SHP77 (cell line): ENCODE measurements at places on chromosomes 3 and 15.

DNA sequence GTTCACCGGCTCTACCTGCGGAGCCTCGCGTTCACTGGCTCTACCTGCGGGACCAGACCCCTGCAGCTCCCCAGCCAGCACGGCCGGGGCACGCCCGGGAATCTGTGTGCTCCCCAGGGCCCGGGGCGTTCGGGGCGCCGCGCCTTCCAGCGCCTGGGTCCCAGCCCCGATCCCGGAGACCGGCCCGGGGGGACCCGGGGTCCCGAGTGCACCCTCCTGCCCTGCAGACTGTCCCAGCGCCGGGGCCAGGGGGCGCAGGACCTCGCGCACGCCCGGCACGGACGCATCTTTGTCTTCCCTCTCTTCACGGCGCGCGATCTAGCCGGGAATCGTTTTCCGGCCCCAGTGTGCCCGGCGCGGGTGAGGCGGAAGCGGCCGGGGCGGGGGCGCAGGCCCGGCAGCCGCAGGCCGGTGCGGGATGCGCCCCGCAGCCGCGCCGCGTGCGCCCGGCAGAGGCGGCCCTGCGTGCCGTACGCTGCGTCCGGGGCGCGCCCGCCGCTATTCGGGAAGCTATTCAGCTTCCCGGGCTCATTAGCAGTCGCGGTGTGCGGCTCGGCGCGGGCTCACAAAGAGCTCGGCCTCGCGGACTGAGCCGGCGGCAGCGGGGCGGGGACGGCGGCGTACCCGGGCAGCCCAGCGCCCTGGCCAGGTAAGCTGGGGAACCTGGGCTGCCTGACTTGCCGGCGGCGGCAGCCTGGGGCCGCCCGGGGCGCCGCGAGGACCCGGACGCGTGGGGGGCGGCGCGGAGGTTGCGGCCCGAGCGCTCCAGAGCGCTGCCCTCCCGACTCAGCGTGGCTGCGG lies at the start of gene APBA2:
Gene APBA2 (plus strand): TSS at position 345 of the 801 bp plus-strand sequence. CDS start 167,911 bp downstream, outside the sequence.
- DNase-seq = peak; percentile 18

DNA sequence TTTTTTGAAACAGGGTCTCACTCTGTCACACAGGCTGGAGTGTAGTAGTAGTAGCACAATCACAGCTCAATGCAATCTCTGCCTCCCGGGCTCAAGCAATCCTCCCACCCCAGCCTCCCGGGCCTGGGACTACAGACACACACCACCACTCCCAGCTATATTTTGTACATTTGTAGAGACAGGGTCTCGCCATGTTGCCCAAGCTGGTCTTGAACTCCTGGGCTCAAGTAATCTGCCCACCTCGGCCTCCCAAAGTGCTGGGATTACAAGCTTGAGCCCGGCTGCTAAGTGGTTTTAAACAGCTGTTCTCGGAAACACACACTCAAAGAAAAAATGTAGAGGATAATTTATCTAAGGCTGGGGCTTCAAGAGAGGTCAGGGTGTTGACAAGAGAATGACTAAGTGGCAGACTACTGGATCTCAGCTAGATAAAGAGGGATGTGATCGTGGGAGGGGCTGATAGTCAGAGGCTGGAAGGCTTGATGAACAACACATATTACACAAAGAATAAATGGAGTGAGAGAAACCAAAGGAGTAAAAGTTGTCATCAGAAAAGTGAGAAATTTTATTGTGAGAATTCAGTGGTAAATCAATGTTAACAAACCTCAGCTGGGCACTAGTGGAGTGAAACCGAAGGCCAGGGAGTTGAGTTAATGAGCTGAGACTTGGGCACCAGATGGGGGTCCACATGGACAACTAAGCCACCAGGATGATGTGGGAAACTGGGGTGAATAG lies 6.7 kb downstream of the CCR5AS start:
- DNase-seq = no peak

DNA sequence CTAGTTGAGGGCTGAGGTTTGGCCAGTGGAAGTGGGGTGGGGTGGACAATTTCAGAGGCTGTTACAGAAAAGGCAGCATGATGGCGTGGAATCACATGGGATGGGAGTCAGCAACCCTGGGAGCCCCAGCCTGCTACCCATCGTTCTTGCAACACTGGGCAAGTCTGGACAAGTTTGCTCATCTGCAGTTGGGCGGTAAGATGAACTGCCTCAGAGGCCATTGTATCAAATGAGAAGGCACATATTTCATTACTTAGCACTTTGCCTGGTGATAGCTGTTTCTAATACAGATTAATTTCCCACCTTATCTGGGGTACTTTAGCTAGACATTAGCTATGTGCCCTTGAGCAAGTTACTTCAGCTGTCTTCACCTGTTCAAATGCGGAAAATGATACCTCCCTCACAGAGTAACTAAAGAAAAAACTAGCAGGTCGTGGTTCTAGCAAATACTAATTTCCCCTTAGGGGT lies 248.9 kb downstream of the THSD4 start:
- no peak for DNase-seq

- peak; percentile 12 for DNase-seq
Measured at GRCh38 chr3:182608832-182609231, 184.5 kb upstream of the ATP11B start.

GRCh38 chr15:55254916-55255679 lies 34.5 kb downstream of the RAB27A start:
- DNase-seq = no peak

- no peak for DNase-seq
Measured at GRCh38 chr3:98513091-98513511, 9.6 kb downstream of the CLDND1 start.

DNA sequence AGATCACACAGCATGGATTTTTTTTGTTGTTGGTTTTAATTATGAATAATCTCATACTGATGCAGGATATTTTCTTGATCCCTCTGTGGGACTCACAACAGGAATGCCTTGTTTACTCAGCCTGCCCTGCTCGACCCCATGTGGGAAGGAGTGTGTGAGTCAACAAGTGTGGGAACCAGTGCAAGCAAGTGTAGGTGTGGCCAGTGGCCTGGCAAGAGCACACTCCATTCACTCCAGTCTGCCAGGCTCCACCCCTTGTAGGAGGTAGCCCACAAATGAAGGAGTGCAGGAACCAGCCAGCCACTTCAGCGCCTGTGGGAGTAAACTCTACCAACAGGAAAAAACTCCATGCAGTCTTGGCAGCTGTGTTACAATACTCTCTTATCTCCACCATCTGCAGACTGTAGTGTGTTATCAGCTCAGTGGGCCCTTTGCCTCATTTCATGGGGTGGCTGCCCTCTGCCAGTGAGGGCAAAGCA lies 393.6 kb downstream of the OTOL1 start:
- DNase-seq = peak; percentile 33

- DNase-seq = no peak
Measured at GRCh38 chr15:34161329-34161963, 48.5 kb downstream of the KATNBL1 start.

DNA sequence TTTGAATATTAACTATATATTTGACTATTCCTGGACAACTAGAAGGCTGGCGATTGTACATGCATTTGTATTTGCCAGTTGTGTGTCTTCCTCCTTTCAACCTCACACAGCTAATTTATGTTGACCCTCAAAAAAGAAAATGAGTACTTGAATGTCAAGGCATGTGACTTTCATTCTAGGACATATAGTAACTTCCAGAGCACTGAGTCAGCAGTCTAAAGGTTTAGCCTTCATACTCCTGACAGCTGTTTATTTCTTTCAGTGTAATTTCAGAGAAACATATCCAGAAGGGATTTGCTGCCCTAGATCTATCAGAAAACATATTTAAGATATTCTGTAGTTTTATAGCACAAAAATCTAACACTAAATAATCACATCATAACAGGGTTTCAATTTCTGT lies 74.6 kb upstream of the GOLGA8J start:
- DNase-seq = no peak

DNA sequence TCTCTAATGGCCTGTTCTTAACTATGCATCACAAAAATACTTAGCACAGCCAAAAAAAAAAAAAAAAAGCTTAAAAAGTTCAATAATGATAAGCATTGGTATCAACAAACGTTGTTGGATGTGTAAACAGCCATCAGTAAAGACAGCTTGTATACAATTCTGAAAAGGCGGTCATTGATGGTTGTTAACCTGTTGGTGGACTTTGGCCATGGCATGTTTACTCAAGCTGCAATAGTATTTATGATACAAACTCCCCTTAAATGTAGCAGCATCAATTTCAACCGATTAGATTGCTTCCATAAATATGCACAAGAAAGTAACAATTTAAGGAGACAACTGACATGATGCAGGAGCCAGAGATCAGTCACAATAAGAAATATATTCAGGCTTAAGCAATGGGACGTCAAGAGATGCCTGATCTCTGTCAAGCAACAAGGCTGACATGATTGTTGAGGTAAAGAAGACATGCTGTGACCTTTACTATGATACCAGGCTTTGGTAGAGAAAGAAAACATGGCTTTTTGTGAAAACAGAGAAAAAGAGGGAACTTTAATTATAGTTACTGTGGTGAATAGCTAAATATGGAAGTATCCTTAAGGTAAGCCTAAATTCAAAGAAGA lies 14.2 kb upstream of the SLC7A14 start:
- DNase-seq = no peak

GRCh38 chr3:17059989-17060550 lies 175.3 kb downstream of the PLCL2 start:
- no peak for DNase-seq

DNA sequence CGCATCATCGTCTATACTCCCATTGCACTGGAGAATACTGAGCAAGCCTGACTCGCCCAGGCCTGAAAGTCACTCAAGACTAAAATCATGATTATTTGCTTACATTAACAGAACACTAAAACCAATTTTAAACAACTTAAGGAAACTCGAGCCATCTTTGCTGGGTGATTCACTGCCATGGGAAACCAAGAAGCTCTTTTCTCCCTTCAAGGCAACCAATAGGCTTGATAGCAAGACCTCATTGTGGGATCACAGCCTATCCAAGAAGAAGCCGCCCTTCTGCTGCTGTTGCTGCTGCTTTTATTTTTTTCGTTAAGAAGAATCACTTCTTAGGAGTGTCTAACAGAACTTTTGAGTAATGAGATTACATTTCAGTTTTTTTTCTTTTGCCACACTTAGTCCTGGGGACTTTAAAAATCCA lies 479.4 kb downstream of the FOXP1 start:
- DNase-seq = no peak

DNA sequence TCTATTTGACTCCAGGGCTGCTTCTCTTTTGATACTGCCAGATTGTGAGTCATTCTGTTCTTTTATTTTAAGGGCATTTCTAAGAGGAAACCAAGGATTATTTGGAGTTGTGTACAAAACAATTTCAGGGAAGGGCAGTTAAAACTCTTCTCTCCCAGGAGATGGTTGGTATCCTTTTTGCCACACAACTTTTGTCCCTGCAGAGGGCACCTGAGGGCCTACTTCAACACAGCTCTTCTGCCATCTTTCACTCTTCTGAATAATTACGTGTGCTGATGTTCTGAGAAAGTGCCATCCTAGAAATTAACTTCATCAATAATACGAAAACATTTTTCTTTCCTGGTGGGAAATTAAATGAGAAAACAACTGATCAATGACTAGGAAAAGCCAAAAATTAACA lies 75.7 kb upstream of the GADL1 start:
- DNase-seq = no peak

DNA sequence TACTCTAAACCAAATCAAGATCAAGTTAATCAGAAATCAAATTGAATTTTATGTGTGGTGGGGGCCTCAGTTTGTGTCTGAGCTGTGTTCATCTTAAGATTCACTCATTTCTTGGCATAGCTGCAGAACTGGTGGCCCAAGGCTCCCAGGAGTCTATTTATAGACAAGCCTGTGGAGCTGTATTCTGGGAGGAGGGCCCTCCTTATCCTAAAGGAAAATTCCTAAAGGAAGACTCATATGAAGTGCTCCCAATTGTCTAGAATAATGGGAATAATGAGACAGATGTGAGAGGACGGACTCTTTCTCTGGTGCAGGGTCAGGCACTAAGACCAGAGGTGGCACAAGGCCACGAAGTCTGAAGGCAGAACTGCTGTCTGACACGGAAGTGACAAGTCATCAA lies 38.9 kb downstream of the C3orf85 start:
- DNase-seq = no peak

- DNase-seq = no peak
Measured at GRCh38 chr3:69764121-69764741, 25.0 kb downstream of the MITF start.

DNA sequence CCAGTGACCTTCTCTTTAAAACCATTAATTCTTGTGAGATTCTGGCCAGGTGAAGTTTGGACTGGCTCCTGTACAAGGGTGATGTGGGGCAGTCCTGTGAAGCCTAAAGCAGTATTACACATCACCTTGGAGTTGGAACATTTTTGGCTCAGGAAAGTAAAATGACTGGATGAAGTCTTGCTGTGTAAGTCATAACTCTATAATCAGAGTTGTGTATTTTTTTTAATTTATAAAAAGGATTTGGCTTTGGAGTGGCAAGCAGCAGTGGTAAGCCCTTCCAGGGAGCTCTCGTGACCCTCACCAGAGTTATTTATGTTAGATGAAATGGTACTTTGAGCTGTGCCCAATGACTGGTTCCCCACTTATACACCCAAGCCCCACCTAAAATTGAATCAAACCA lies 331.2 kb upstream of the DCBLD2 start:
- DNase-seq = no peak

DNA sequence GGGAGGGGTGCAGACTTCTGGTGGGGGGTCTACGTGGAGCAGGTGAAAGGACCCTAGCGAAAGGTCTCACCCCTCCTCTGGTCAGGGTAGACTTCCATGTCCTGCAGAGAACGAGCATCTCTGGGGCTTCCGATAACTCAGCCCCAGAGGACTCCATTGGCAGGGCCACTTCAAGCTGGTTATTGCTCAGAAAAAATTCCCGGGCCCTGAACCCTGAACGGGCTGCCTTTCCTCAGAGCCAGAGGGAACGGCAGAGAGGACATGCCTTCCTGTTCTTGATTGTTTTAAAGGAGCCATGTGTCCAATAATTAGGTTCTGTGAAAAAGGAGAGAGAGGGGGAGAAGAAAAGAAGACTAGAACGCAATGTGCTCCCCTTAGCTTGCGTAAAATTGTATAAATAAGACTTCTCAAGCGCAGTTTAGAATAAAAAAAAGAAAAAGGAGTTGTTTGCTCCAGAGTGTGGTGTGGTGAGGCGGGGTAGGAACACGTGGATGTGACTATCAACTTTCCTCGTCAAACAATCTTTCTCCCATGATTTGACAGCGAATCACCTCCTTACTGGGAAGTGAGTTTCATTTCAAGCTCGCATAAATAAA lies 193.4 kb upstream of the UBE2E1 start:
- DNase-seq = no peak

DNA sequence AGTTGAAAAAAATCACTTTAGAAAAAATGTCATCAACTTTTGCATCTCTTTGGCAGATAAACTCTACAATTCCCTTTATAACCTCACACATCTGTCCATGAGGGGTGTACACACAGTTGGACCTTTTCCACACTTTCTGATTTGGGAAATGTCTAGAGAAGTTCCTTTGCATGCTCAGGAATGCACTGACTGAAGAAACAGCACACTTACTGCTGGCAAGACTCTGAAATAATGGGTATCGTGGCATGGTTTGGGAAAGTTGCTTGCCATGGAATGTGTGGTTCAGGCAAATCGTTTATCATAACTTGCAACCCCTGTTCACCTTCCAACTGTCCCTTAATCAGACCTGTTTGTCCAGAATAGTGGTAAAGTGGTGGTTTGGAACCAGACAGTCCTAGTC lies 135.3 kb upstream of the TGFBR2 start:
- DNase-seq = no peak
